ENCODE measurements at places on chromosomes 11 and 22.

- no peak for DNase-seq
Observed at GRCh38 chr11:122751292-122752070, 86.8 kb upstream of the CRTAM start.

DNA sequence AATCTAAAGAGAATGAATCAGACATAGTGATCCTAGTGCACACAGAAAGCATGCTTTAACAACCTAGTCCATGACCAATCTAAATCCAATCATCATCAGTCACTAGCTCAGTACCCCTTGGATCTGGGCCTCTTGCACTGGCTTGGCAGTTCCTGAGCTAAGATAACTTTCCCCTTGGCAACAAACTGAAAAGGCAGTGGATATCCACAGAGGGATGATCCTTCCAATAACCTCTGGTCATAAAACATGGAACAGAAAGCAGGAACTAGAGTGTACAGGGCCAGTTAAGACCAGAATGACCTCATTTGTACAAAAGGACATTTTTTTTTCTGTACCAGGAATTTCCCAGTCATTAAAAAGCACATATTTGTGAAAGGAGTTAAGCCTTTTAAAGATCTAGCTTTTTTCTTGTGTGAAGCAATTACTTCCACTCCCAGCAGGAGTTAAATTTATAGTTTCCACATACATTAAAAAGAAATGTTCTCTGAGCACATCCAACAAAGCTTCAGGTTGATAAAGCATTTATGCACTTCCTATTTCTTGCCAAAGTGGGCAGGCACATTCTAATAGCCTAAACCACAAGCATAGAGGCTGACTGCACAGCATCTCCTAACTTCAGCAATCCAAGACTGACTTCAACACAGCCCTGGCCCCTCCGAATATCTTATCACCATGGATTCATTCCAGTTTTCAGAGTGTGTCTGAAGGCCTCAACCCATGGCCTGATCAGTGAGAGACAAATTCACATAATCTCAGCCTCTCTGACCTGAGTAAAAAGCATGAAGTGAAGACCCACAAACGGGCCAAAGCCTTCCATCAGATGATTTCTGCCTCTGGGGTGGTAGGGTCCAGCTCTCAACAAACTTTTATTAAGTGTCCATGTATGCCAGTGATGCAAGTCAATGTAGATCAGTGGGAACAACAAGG lies 29.9 kb downstream of the GUCY1A2 start:
- no peak for DNase-seq

GRCh38 chr22:25183949-25184619 lies 15.6 kb upstream of the CRYBB3 start:
- no peak for DNase-seq

- DNase-seq, result no peak
Observed at GRCh38 chr22:30286813-30287647, 2.3 kb downstream of the CASTOR1 start.

DNA sequence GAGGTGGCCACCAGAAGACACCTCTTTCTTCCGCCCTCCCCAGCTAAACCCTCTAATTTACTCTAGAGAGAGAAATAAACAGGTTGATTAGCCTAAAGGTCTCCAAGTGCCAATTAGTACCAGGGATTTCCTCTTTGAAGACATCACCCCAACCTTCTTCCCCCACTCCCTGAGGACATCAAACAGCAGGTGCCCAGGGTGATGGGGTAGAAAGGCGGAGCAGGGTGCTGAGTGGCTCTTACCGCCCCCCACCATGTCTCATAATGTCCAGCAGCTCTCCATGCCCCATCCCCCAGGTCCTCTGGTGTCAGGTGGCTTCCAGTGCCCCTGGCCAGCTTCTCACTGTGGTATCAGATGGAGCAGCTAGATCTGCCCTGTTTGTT lies 5.3 kb upstream of the GNAZ start:
- no peak for DNase-seq

Data from HCT116 (cell line).